ENCODE measurements at places on chromosomes 1 and 21.

DNA sequence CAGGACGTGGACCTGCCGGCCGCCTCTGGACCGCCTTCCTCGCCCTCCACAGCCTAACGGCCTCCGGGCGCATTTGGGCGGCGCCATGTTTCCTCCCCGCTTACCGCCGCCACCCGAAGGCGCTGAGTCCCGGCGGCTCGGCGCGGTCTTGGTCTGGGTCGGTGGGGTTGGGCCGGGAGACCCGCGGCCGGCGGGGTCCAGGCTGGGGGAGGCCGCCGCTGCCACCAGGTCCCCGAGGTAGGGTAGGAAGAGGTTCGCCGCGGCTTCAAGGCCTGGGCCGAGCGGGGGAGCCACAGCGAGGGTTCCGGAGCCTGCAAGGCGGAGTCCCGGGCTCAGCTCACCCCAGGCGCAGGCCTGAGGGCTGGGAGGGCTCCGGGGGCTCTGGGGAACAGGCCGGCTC, 5.5 kb downstream of the OR2C3 start:
- DNase-seq, result no peak

DNA sequence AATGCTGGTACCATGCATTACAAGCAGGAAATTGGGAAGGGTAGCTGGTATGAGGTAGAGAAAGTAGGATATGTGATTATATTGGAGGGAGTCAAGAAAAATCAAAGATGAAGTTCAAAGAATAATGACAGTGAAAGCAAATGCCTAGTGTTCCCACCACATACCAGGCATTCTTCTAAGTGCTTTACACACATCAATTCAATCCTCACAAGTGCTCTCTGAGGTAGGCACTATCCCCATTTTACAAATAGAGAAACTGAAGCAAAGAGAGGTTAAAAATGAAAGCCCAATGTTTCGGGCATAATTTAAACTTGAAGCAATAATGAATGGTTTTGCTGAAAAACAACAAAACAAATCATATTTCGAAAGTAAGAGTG, 40.1 kb upstream of the MCOLN3 start:
- DNase-seq, result no peak

DNA sequence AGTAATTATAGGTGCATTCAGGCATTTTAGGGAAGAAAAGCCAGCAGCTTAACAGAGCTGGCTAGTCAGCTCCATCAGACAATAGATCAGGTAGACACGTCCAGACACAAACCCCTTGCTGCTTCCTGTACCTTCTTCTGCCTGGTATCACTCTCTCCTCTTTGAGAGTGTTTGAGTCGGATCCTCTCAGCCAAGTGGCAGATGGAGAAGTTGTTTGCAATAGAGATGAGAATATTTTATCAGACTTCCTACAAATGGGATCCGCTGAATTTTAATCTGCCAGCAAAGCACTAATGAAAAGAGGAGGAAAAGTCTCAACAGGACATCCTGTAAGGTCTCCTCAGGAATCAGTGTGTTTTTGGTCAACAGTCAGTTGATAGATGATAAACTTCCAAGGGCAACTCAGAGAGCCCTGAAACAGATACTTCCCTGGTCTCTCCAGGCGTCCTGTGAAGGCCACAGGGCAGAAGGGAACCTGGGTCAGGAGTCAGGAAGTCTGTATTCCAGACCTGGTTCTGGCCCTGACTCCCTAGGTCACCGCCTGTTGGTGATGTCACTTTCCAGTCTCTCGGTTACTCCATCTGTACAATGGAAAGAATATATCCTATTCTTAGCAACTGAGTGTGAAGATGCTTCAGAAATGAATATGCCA, 62.1 kb upstream of the PROX1 start:
- no peak for DNase-seq

DNA sequence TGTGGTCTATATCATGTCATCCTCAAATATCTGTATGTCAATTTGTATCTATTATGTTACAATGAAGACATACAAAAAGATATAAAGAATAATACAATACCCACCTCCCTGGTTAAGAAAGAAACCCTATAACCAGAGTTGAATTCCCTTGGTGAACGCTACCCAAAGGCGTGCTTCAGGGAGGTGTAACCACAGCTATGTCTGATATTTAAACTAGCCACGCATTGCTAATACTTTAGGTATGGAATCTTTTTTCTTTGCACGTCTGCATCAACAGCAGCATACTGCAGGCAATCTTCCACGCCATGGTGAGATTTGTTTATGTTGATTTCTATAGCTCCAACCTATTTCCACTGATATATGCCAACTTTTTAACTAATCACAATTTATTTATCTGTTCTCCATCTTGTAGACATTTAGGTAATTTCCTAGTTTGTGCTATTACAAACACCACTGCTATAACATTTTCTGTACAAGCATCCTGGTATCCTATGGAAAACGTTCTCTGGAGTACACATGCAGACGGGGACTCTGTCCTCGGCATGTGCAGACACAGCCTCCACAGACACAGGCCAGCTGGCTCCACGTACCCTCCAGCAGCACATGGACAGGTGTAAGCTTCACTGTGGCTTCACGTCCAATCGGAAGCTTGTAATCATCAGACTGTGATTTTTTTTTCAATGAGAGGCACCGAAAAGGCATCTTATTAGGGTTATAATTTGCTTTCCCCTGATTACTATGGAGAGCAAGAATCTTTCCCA, 58.5 kb downstream of the HSF2BP start:
- DNase-seq, result no peak

DNA sequence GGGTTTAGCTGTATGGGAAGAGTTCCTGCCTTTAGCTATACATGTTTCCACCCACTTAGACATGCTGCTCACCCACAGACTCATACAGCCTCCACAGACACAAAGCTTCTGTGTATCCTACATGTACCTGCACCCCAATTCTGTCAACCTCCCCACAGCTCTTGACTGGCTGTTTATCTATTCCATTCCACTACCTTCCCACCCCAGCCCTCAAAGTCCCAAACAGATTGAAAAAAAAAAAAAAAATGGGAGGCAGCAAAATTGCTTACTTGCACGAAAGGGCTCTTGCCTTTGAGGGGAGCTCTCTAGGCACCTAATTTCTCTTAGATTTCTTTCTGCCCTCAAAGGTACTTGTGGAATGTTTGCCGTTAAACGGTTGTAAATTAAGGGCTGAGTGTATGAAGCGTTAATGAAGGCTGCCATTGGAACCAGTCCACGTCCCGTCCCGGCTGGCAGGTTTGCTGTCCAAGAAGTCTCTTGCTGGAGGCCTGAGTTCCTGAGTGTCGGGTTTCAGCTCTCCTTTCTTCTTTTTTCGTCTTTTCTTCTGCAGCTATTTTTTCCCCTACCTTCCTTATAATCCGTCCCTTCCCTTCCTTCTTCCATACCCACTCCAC, 43.6 kb downstream of the PBX1 start:
- no peak for DNase-seq

DNA sequence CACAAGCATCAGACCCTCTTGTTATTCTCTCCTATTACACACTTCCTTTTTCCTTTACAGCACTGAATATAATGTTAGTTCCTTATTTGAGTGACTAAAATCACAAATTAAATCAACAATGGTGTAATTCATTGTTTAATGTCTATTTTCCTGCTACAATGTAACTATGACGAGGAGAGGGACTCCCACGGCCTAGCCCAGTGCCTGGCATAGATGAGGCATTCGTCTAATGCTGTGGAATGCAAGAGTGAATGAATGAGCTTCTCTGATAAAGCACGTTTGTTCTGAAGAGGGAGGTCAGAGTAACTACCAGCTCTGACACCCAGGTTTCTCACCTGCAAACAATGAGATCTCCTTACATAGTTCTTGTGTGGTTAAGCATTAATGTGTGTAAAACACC, 479.4 kb downstream of the OMA1 start:
- no peak for DNase-seq

DNA sequence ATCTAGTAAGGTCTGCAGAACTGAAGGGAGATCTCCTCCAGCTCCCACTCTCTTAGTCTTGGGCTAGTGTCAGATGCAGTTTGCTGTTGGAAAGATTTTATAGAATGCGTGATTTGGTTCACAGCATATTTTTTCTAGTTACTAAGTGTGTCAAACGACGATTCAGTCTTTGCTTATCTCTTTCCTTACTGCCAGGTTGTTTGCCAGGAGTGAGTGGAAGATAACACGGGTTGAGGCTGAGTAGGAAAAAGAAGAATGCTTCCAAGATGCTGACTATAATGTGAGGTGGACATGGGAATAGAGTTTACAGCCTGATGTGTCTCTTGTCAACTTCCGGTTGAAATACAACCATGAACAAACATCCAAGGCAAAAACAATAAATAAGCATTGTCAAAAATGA, 141.4 kb downstream of the GDAP2 start:
- no peak for DNase-seq

DNA sequence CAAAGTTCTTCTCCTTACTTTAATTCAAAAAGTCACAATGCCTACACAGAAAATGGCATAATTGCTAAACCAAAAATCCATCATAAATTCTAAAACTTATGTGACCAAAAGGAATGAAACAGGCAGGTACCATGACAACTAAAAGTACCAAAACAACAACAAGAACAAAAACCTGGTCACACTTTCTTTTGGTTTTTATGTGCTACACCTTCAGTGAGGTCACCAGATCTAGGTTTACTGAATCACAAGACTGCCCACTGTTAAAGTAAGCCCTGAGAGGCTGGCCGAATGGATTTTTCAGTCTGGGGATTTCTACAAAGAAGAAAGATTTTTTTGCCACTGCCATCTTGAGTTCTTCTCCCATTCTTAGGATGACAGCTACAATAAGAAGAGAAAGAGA, 583.0 kb upstream of the PKN2 start:
- DNase-seq, result no peak

GRCh38 chr1:92850019-92850418, 18.2 kb downstream of the RPL5 start:
- no peak for DNase-seq

GRCh38 chr1:43509007-43509739, 21.5 kb upstream of the PTPRF start:
- DNase-seq, result no peak

DNA sequence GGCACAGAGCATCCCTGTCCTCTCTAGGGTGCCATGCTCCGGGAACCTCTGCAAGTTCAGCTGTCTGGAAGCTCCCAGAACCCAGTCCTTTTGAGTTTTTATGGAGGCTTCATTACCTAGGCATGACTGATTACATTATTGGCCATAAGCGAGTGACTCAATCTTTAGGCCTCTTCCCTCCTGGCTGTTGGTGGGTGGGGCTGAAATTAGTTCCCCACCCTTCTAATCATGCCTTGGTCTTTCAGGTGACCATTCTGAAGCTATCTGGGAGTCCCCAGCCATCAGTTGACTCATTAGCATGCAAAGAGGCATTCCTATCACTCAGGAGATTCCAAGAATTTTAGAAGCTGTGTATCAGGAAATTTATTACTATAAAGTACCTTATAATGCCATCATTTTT, 46.6 kb downstream of the WLS start:
- no peak for DNase-seq

DNA sequence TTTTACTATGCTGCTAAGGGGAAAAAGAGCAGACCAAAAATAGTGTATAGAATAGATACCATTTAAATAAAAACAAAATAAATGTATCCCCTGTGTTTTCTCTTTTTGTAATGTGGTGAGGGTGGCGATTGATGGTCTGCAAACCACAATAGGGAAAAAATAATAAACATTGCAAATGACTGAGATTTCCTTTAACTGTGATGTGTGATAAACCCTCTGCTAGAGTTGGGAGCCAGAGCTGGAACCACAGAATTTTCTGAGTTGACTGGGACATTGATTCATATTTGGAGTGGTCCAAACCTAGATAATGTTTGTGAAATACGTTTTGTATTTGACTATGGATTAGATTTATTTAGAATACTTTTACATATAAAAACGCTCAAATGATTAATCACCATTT, 70.6 kb upstream of the PTGFR start:
- no peak for DNase-seq

DNA sequence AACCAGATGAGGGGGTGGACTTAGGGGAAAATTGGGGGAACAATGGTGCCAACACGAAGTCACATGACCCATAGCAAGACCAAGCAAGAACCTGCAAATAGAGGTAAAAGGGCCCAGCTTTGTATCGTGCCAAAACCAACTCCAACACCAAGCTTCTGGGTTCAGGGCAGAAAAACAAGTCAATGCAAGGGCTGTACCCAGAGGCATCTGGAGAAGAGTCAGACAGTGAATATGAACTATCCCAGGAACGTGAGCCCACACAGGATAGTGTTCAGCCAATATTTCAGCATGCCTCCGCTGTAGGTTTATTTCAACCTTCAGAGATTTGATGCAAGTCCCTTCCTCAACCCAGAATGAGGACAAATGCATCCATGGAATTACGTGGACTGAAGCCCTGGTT, 15.0 kb upstream of the ZMYM6 start:
- no peak for DNase-seq

DNA sequence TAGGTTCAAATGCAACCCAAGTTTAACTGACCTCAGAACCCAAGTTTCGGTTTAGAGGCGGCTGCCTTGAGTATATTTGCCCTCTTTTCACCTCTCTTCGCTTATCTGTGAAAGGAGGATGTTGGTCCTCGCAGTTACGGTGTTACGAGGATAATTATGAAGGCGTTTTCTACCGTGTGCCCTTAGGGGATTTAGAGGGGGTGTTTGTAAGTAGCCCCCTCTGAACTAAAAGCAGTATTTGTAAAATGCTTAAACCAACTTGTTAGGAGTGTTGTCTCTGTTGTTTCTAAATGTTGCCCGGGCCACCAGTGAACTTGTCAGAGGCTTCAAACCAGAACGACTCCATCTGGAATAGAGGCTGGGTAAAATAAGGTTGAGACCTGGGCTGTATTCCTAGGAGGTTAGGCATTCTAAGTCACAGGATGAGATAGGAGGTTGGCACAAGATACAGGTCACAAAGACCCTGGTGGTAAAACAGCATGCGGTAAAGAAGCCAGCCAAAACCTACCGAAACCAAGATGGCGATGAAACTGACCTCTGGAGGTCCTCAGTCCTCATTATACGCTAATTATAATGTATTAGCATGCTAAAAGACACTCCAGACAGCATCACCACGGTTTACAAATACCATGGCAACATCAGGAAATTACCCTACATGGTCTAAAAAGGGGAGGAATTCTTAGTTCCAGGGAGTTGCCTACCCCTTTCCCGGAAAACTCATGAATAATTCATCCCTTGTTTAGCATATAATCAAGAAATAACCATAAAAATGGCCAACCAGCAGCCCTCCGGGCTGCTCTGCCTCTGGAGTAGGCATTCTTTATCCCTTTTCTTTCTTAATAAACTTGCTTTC, 1.0 kb upstream of the PSRC1 start:
- DNase-seq, result no peak

- no peak for DNase-seq
Observed at GRCh38 chr1:207500306-207500705, 4.3 kb downstream of the CR1 start.

GRCh38 chr1:89735479-89735878, 85.4 kb upstream of the LRRC8D start:
- no peak for DNase-seq

- no peak for DNase-seq
Observed at GRCh38 chr1:216723274-216723780, at the start of gene ESRRG. TSS of gene ESRRG (minus strand) at chr1:216723429. CDS start at chr1:216723299, 130 bp downstream.
